ENCODE measurements at places on chromosomes 3 and 15.

GRCh38 chr3:179589143-179589542 lies 15.3 kb downstream of the MRPL47 start:
- DNase-seq = no peak

GRCh38 chr3:79170021-79170420 lies 597.8 kb downstream of the ROBO1 start:
- no peak for DNase-seq

DNA sequence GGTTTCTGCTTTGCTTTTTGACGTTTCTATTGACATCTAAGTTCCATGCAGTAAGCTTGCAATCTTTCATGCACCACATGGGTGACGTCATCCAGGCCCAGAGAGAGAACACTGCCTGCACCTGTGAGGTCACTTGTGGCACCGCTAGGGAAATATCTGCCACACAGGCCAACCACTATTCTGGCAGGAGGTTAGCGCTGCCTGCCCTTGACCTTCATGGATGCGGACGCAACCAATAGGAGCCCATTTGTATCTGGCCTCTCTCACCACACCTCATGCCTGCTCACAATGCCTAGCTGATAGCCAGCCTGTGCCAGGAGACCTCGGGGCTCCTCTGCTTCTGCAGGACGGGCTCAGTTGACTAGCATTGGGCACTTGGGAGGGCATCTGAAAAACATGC lies 55.8 kb upstream of the PRR23E start:
- DNase-seq = peak; percentile 28

DNA sequence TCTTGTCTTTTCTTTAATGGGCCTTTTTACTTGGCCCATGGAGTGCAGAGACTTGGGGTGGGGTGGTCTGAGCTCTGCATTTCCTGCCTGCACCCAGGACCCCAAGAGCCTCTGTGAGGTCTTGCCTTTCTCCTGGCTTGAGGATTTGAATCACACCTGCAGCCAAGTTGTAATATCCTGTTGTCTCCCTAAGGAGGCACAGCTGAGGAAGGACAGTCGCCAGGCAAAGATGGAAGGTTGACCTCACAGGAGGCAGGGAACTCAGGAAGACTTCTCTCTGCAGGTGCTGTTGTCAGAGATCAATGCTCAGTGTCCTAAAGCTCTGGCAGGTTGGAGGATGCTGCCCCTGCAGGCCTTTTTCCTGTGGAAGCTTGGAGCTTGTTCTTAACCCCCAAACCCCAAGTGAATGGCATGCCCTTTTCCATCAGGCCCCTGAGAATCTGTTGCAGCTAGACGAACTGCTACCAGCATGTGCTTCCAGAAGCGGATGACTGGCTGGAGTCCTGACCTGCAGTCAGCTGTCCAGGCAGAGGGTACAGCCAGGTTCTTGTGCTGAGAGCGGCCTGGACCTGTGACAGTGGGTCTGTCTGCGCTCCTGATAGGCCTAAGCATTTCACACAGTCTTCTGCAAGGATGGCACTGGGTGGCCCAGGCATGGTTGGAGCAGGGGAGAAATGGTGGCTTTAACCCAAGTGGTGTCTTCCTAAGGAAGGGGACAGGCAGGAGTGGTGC lies 120.0 kb downstream of the EEFSEC start:
- no peak for DNase-seq

GRCh38 chr3:193140381-193140780 lies 100.6 kb upstream of the PLAAT1 start:
- DNase-seq = no peak

GRCh38 chr3:176953106-176954060 lies 243.9 kb downstream of the TBL1XR1 start:
- no peak for DNase-seq

DNA sequence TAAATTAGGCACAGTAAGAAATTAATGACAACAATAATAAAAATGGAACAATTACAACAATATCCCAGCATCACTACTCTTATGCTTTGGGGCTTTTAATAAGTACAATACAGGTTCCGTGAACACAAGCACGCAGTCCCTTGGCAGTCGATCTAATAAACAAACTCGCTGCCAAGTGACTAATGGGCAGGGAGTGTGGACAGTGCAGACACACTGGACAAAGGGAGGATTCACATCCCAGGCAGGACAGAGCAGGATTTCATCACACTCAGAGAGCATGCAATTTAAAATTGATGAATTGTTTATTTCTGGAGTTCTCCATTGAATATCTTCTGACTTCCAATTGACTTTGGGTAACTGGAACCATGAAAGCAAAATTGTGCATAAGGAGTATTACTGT lies 524.1 kb upstream of the CFAP20DC start:
- no peak for DNase-seq

DNA sequence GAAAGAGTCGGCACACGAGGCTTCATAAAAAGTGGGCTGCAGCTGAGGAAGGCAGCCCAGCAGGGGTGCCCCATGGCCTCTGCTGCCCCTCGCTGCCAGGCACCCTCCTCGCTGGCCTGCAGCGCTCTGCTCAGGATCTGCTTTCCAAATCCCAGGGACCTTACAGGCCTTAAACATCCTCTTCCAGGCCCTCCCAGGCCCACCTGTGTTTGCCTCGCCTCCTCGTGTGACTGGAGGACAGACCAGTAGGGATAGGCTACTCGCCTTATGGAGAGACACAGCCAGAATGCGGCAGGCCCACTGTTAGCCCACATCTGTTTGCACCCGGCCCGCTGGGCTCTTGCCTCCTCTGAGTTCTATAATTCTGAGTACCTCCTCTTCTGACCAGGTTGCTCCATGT lies 124.5 kb upstream of the PLXNA1 start:
- no peak for DNase-seq

DNA sequence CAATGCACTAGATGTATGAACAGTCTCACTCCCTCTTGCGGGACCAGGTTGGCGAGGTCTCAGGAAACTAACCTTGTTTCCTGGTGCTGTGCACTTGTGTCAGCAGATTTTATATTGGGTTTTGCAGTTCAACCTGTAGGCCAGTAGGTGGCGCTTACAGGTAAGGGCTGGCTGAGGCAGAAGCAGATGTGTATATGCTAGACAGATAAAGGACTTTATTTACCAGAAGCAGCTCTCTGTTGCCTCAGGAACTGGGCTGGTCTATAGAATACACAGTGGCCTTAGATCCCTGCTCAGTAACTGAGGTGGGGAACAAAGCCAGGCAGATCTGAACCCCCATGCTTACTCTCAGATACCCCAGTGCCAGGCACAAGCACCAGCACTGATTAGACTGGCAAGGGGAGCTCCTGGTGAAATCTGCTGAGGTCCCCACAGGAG lies 296.8 kb downstream of the DOCK3 start:
- peak; percentile 67 for DNase-seq

GRCh38 chr3:25218362-25218761 lies 209.7 kb upstream of the RARB start:
- DNase-seq = no peak

DNA sequence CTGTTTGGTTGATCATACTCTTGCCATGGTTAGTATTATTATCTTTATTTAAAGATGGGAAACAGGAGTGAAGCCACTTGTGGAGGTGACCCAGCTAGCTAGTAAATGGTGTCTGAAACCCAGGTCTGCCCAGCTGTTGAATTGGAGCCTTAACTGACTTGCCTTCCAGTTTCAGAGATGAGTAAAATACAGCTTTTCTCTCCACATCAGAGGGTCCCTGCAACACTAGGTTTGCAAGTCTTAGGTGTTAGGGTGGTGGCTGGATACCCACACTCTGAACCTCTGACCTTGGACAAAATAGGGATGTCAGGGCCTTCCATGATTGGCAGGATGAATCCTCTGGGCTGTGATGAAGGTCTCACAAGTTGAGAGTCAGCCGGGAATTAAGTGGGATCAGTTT lies 4.1 kb downstream of the FLNB start:
- DNase-seq = no peak

GRCh38 chr3:106018102-106018501 lies 149.3 kb upstream of the CBLB start:
- DNase-seq = no peak

- no peak for DNase-seq
Observed at GRCh38 chr3:195133013-195133412, 137.9 kb downstream of the XXYLT1 start.

GRCh38 chr3:42702982-42703694 lies 540 bp upstream of the HHATL start:
- no peak for DNase-seq

- DNase-seq = no peak
Observed at GRCh38 chr3:124441766-124442165, 288.5 kb upstream of the UMPS start.

DNA sequence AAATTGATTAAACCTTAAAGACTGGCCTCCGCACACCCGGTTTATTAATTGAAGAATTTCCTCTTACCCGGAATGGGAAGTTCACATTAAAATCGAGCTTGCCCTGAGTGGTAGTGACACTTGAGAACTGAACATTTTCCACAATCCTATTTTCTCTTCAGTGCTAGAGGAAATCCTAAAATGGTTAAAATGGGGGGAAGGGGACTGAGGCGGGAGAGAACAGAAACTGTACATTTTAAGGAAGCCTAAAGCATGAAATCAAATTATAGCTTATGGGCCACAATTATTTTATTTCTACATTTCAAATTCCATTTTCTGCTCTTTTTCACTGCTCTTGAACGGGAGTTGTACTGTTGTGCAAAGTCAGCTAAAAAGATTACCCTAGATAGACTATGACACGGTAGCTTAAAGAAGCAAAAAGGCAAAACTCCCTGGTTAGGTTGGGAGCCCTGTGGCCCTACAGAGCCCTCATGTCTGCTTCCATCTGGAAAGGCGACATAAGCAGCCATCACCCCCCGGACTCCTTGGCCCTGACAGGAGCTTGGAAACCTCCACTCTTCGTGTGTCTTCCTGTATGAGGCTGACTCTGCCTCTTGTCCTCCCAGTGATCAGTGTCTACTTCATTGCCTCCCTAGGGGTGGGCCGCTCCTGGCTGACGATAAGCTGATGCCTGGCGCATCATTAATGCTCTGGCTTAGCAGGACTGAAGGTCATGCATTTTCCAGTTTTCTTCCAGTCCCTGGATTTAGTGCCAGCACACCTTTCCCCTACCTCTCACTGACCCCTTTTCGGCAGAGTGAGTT lies 79.3 kb downstream of the EEFSEC start:
- no peak for DNase-seq
